Stimulated activated CD4-positive, alpha-beta T cell treated with anti-CD3 and anti-CD28 coated beads, Interleukin-1b, Interleukin-23, amount 100 ng/mL, for 4 hours (primary cell): ENCODE measurements at places on chromosomes 16 and 17.

GRCh38 chr16:63737633-63738032 is 1384.2 kb downstream of the CDH11 start:
- no peak for DNase-seq

GRCh38 chr16:4450430-4450829 is 24.0 kb downstream of the NMRAL1 start:
- no peak for DNase-seq

DNA sequence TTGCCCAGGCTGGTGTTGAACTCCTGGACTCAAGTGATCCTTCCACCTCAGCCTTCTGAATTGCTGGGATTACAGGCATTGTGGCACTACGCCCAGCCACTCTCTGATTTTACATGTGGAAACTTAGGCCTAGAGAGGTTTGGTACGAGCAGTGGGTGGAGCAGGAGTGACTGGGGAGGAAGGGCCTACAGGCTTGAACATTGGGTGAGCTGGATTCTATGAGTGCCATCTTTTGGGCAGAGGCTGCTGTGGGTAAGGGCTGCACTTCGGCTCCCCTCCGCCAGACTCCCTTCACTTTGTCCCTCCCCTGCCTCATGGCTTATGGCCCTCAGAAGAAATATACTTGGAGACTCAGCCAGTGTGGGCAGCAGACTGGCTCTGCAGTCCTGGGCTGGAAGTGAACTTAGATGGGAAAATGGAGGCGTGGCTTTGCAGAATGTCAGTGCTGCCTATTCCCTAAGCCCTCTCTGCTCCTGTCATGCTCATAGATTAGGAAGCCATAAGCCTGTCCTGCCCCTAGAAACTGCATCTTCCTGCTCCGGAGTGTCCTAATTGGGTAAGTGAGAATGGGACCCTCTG is 9.5 kb upstream of the MRC2 start:
- no peak for DNase-seq

DNA sequence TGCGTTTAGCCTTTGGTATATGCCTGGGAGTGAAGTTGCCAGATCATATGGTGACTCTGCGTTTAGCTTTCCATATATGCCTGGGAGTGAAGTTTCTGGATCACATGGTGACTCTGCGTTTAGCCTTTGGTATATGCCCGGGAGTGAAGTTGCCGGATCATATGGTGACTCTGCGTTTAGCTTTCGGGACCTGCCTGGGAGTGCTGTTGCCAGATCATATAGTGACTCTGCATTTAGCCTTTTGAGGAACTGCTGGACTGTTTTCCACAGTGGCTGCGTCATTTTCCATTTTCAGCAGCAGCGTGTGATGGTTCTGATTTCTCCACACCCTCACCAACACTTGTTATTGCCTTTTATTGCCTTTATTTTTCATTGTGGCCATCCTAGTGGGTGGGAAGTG is 73.0 kb downstream of the OR1D5 start:
- DNase-seq, result no peak

GRCh38 chr17:49739641-49740271 is 24.2 kb downstream of the FAM117A start:
- peak; percentile 59 for DNase-seq

DNA sequence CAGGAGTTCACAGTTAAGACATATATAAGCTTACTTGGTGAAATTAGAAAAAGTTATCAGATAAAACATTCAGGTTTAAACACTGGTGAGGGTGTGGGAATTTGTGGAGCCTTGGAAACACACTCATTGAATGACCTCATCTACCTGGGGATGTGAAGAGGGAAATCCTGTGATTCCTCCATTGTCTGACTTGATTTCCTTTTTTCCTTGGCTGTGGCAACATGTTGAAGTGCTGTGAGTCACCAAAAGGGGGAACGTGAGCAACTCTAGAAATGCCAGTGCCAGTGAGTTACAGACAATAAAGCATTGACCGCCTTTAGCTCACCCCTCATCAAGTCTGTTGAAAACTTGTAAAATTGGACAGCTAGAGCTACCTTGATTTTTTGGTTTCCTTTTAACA is 1.8 kb downstream of the HMOX2 start:
- no peak for DNase-seq

DNA sequence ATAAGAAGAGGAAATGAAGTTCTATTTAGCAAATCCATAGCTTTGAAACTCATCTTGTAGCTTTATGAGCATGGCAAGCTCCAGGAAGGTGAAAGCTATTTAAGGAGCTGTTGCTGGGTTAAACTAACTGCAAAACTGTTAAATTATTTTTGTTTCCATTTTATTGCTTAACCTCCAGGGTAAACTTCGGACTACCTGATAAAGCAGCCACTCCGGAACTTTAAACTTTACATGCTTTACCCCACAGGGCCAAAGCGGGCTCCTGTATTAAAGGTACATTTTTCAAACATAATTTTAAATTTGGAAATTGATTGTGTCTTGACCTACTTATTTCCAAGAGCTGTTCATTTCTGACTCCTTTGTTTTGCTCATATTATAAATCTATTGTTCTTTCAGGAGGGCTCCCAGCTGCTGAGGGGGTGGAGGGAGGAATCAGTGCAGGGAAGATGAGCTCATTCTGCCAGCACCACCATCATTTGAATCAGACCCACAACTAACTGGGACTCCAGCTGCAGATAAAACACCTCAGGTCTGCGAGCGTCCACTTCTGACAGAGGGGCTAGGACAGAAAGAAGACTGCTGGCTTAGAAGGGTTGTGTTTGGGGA is 157.9 kb downstream of the IRX3 start:
- no peak for DNase-seq

GRCh38 chr16:24822542-24822941 is 23.2 kb upstream of the SLC5A11 start:
- DNase-seq, result no peak

DNA sequence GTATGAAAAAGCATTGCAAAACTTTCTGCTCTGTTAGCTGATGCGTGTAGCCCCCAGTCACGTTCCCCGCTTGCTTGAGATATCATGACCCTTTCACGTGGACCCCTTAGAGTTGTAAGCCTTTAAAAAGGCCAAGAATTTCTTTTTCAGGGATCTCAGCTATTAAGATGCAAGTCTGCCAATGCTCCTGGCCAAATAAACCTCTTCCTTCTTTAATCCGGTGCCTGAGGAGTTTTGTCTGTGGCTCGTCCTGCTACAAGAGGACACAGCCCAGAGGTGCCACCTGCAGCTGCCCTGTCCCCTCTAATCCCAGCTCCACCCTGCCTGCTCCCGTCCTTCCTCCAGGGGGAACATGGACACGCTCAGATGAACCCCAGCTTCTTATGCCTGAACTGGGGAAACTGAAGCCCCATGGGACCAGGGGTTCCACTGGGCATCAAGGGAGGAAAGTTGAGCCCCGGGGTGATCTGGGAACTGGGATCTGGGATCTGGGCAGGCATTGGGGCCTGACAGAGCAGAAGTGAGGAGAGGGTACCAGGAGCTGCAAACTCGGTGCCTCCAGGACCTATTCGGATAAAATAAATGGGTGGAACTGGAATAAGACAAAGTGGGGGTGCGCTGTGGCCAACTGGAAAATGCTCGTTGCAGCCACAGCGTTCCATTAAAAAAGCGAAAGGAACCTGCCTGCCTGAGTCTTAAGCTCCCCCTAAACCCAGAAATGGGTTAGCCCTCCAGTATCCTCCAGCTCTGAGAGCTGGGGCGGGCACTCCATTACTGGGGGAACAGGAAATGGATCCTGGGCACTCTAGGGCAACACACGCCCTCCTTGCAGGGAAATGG is 19.7 kb downstream of the QPRT start:
- DNase-seq, result no peak

- DNase-seq, result no peak
Measured at GRCh38 chr17:65402513-65403496, 158.6 kb downstream of the AXIN2 start.

DNA sequence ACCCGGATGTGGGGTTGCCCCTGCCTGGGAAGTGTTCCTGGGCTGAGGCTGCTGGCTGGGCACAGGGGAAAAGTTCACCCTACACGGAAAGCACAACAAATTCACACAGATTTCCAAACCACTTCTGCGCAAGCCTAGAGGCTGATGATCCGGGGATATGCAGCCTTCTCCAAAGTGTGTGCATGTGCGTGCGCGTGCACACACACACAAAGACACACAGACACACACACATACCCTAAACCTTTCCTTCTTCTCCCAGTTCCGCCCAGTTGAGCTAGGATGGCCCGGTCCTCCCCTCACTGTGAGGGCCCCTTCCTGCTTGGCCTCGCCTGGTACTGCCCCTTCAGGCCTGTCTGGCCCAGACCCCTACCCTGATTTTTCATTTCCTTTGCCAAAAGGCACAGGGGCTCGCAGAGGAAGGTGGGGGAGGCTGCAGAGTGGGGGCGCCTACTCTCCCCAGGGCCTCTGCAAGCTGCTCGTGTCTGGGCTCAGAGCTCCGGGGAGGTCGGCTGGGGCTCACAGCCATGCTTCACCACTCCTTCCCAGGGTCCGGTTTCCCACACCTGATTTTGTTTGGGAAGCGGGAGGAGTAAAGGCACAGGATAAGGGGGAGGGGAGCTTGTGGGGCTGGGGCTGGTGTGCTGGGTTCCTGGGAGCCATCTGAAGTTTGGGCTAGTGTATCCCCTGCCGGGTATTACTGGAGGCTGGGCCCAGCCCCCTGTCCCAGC is 144.7 kb downstream of the ENGASE start:
- DNase-seq, result no peak

DNA sequence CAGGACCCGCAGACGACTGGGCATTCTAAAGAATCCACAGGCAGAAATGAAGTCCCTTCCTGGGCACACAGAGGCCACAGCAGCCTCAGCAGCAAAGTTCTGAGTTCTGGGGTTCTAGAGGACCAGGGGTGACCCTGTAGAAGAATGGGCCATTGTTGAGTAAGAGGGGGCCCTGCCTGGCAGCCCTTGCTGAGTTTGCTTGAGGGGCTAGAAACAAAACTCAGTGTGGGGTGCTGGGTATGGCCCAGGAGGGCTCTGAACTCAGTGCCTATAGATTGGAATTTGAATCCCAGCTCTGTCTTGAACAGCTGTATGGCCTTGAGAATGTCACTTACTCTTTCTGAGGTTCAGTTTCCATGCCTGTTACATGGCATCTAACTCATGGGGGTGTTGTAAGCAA is at the start of gene PDILT:
Gene PDILT (minus strand): TSS at position 101 of the 400 bp plus-strand sequence. CDS start 5,437 bp downstream, outside the sequence.
- no peak for DNase-seq

DNA sequence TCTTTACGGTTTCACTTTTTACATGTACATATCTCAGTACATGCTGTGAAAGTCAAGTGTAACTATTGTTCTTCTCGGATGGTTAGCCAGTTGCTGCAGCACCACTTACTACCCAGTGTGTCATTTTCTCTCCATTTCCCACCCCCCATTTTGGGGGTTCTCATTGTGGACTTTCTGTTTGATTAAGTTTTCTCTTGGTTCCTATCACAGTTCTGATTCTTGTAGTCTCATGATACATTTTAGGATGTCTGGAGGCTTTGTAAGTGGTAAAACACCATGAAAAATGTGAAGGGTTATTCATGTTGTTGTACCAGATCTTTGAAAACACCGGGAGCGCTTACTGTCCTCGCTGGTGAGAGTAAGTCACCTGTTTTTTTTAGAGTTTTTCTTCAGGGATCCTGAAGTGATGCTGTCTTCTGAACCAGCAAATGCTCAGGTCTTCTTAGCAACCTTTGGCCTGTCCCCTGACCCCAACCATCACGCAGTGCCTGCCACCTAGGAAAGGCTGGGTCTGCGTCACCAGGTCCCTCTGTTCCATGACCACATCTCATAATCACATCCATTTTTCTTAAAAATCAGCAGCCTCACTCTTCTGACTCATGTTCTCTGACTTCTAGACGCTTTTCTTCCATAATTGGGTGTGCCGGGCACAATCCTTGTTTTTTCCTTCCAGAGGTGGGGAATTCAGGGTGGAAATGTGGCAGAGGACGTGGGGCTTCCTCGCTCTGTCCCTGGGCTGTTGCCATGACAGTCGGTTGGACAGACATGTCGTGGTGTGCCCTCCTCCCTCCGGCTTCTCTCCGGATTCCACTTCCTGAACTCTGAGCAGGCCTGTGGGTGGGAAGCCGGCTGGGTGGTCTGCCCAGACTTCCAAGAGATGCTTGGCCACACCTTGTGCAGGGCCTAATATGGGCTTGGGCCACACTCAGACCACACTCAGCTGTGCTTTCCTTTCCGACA is 102.6 kb downstream of the NTN1 start:
- no peak for DNase-seq

DNA sequence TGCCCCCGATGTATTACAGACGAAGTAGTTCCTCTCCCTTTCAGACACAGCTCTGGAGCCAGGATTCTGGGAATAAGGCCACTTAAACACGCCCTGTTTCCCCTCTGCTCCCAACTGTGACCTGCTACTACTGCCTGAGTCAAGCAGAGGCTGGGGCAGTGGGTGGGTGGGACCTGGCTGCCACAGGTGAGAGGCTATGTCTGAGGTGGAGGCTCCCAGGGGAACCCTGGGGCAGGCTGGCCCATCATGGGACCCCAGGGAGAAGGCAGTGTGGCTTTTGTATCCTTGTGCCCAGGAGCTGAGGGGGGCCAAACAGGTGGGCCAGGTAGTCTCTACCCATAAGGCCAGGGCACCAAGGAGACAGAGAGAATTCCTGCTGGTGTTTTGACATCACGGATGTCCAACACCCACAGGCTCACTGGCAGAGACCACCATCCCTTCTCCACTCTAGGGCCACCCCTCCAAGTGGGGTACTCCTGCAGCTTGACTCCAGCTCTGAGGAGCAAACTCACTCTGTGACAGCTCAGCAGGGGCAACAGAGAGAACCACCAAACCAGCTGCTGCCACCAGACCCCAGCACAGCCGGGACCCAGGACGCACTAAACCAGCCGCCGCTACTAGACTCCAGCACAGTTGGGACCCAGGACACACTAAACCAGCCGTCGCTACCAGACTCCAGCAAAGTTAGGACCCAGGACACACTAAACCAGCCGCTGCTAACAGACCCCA is 105.3 kb upstream of the SMURF2 start:
- DNase-seq, result no peak

DNA sequence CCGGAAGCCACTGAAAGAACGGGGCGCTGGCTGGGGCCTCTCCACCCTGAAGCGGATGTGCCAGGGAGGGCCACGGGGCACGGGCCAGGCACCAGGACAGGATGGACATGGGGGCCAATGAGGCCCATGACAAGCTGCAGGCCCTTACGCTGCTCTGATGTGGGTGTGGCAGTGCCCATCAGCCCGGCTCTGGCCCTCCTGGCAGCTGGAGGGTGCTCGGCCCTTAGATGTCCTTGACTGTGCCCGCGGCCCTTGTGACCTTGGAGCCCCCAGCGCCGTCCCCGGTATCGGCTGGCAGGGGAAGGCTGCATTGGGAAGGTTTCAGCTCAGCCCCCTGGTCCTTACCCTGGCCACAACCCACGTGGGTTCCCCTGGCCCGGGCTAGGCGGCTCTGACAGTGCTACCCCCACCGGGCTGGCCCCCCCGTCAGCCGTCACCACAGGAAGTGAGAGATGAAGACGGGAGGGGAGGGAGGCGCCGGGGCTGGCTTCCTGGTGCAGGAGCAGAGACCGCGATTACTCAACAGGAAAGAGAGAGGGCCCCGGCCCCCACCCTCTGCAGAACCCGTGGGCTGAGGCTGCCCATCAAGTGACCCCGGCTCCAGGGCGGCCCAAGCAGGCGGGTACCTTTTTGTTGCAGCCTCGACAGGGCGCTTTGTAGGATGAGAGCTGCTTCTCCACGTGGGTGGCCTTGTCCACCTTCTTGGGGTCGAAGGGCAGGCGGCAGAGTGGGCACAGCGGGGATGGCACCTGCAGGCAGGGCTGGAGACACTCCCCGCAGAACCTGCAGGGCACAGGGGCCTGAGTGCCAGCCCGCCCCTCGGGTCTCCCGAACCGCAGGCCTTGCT is 5.3 kb downstream of the RNF166 start:
- DNase-seq, result peak; percentile 89
